Omental fat pad (tissue), 4 donors: ENCODE measurements at places on chromosomes 1 and 21. TPM values are rescaled to one million over a fixed set of nuclear protein-coding genes. Genes with fewer than 3 reads are reported as not detected.

The DIRAS3 gene
- total RNA-seq, result 9.1 TPM

GRCh38 chr1:24168245-24168644, 18.8 kb downstream of the IFNLR1 start:
- no peak for DNase-seq

DNA sequence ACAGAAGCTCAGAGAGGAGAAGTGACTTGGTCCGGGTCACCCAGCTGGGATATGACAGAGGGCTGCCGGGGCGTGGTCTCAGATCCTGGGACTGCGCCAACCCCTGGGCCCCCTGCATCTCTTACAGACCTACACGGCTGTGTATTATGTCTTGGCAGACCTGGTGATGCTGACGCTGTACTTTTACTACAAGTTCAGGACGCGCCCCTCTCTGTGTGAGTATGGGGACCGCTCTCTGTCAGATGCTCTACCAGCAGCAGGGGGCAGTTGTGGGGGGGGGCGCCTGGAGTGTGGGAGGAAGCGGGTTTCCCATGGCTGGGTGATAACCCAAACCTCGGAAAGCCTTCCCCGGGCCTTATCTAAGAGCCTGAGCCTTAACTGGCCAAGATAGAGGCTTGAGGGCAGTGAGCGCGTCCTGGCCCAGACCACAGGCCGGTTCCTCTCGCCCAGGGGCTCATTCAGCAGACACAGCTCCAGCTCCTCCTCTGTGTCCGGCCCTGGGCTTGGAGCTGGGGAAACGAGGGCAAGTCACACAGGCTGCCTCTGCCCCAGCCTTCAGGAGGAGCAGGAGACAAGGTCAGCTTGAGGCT, 13.3 kb downstream of the SLC66A1 start:
- DNase-seq, result no peak

- DNase-seq, result no peak
Measured at GRCh38 chr1:36834586-36834985, 199.7 kb downstream of the GRIK3 start.

DNA sequence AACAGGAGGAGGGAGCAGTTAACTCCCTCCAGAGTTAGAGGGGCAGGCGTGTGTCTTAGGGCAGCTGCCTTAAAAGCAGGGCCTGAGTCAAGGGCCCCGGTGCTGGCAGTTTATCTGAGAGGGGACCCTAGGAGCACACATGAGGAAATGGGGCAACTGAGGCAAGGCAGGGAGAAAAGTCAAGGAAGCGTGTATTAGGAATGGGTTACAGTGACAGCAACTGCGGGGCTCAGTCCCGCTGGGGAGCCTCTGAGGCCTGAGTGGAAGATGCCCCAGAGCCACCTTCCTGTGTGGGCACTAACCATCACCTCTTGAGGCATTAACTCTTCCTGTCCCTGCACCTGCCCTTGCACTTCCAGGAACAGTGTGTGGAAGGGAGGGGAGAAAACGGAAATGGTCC, 276.3 kb downstream of the MATN1 start:
- no peak for DNase-seq

- no peak for DNase-seq
Measured at GRCh38 chr1:82946096-82946605, 1052.8 kb downstream of the TTLL7 start.

DNA sequence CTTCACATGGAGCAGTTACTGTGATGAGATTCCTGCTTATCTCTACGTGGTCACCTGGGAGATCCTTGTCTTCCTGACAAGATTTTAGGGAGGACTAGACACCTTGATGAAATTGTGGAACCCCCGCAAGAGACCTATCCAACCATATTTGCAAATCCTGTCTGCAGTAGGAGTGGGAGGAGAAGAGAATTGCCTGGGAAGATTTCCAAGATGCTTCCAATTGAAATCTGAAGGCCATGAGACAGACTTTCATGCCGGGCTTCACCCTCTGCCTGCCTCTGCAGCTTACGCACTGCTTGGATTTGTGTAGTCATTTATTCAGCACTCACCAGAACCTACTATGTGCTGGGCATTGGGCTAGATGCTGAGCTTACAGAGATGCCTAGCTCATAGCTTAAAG, 106.6 kb downstream of the OMA1 start:
- DNase-seq, result no peak

DNA sequence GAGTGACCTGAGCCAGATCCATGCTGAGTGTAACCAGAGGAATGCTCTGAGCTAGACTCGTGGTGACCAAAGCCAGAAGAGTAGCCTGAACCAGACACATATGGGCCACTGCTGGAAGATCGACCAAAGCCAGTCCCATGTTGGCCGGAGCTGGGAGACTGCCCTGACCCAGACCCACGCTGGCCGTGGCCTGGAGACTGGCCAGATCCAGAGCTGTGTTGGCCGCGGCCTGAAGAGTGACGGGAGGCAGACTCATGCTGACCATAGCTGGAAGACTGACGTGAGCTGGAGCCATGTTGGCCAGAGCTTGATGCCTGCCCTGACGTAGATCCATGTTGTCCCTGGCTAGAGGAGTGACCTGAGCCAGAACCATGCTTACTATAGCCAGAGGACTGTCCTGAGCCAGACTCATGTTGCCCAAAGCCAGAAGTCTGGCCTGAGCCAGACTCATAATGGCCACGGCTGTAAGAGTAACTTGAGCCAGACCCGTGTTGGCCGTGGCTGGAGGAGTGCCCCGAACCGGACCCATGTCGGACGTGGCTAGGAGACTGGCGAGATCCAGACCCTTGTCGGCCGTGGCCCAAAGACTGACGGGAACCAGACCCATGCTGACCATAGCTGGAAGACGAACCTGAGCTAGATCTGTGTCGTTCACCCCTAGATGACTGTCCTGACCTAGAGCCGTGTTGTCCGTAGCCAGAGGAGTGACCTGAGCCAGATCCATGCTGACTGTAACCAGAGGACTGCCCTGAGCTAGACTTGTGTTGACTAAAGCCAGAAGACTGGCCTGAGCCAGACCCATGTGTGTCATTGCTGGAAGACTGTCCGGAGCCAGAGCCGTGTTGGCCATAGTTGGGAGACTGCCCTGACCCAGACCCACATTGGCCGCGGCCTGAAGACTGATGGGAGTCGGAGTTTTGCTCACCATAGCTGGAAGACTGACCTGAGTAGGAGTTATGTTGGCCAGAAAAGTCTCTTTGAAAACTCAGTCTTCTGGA, 3.5 kb downstream of the HRNR start:
- no peak for DNase-seq

DNA sequence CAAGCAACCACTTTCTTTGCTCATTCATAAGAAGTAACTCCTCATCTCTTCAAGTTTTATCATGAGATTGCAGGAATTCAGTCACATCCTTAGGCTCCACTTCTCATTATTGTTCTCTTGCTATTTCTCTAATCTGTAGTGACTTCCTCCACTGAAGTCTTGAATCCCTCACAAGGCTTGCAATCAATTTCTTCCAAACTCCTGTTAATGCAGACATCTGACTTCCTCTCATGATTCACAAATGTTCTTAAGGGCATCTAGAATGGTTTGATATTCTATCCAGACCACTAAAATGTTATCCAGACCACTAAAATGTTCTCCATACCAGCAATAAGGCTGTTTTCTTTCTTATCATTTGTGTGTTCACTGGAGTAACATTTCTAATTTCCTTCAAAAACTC, 528.1 kb downstream of the DPYD start:
- no peak for DNase-seq
